Hindlimb muscle (tissue), 1 donor: ENCODE measurements at places on chromosomes 12 and 14. TPM values are rescaled to one million over a fixed set of nuclear protein-coding genes. Genes with fewer than 3 reads are reported as not detected.

The SMIM41 gene
- not detected for polyA plus RNA-seq

The SLCO1B3 gene
- not detected for polyA plus RNA-seq

- no peak for DNase-seq
Observed at GRCh38 chr14:32724867-32725471, 213.7 kb upstream of the NPAS3 start.

GRCh38 chr14:51733147-51733546 lies 81.4 kb downstream of the FRMD6 start:
- no peak for DNase-seq

GRCh38 chr14:49058511-49058910 lies 527.7 kb downstream of the RPS29 start:
- no peak for DNase-seq

GRCh38 chr12:2393996-2394395 lies 341.2 kb downstream of the CACNA1C start:
- DNase-seq: no peak

- no peak for DNase-seq
Observed at GRCh38 chr14:22607291-22607690, 9.2 kb downstream of the ABHD4 start.

DNA sequence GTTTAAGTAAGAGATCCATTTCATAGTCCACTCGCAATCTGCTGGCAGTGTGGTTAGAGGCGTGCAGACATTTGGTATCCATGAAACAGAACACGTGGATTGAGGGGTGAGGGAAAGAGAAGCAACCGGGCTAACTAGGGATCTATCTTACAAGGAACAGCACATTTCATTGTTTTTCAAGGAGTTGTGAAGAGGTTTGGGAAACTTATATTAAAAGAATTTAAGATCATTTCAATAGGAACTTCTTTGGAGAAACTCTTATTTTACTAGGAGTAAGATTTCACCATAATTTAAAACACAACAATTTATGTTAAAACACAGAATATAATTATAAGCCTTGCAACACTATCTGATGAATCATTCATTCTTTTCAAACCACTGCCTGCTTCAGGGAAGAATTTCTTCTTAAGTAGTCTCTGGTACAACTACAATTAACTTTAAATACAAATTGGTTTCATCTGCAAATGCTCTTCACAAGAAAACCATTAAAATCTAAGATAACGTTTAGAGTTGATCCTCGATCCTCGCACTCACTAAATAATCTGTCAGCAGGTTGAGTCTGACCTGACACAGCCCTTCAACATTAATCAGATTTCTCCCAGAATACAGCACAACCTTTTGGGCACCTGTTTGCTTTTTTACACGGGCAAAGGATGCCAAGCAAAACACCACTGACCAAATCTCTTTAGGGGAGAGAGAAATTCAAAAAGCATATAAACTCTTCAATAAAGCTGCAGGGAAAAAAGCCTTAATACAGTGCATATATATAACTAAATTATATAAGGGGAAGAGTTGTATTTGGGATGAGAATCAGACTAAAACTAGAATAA lies 27.3 kb downstream of the PPTC7 start:
- no peak for DNase-seq

- no peak for DNase-seq
Observed at GRCh38 chr14:54574528-54574927, 7.6 kb downstream of the SAMD4A start.

GRCh38 chr14:70394674-70395306 lies 22.1 kb downstream of the SYNJ2BP start:
- DNase-seq: no peak

DNA sequence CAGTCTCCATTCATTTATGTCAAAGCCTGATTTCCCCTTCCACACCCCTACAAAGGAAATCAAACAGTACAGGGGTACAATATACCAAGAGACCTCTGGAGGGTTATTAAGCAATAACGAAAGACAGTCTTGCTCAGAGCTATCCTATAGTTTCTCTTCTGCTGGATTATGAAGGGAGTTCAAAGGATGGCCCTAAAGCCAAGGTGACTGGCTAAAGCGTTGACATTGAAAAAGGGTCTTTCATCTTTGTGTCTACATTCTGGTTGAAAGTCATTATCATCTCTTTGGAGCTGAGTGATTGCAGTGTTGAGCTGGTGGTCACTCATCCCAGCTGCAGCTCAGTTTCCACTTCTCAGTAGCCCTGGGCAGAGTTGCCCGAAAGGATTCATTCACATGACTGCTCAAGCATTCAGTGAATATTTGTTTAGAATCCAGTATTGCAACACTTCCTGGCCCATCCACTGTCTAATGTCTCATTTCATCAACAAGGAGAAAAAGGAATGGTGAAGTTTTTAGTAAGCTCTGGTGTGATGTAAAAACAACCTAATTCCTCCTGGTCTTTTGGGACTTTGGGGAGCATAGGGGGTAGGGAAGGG lies 19.2 kb upstream of the TBX5 start:
- no peak for DNase-seq
